ENCODE measurements at places on chromosomes 1 and 21.

- DNase-seq = peak; percentile 17
Observed at GRCh38 chr1:33147997-33148314, 33.9 kb downstream of the TRIM62 start.

DNA sequence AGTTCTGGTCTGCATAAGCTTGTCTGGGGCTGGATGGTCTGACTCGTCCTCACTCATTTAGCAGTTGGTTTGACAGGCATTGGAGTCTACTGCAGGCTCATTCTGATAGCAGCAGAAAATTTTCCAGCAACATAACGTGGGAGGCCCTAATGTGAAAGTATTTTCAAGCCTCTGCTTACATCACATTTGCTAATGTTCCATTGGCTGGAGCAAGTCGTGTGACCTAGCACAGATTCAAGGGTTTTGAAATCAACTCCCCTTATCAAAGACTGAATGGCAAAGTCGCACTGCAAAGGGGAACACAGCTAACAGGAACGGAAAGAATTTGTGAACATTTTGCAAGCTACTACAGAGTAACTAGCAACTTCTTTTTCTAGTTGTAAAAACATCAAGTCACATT, 2.3 kb upstream of the USH2A start:
- DNase-seq = no peak

DNA sequence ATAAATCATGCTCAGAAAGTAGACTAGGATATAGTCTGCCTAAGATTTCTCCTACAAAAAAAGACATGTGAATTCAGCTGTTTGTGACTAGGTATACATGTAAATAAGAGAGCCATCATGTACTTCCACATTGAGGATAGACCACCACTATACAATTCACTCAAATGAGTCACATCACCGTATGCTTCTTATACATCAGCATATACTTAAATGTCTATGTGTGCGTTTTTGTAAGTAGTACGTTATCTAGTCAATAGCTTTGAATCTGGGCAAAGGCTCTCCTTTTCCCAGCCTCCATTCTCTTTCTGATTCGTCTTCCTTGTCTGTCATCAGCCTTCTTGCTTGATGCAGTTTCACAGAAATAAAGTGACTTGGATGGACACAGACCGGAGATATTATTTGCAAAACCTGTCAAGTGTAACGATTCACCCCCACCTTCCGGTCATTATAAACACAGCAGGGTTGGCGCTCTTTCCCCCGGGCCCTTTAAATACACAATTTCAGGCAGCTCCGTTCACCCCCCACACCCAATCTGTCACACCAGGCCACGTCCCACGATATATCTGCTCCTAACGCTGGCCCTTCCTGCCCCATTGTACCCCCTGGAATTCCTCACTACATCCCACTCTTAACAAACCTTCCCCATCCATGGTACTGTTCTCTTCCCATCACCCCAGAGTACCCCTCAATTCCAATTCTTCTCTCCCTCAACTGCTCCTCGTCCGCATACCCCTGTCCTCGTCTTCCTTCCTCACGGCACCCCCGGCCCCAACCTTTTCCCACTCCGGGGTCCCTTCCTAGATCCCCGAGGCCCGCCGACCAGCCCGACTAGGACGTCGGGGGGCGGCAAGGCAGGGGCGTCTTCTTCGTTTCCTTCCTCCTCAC, 636 bp downstream of the VAMP4 start:
- peak; percentile 61 for DNase-seq

GRCh38 chr21:26019236-26019635, 151.3 kb downstream of the APP start:
- no peak for DNase-seq

- DNase-seq = no peak
Observed at GRCh38 chr1:196557797-196558196, 50.4 kb downstream of the KCNT2 start.

GRCh38 chr21:29245104-29245643, 53.5 kb upstream of the BACH1 start:
- no peak for DNase-seq

- DNase-seq = peak; percentile 48
Observed at GRCh38 chr1:186985889-186986491, 157.2 kb downstream of the PLA2G4A start.

GRCh38 chr1:76998582-76999223, 131.4 kb downstream of the ST6GALNAC5 start:
- DNase-seq = no peak

GRCh38 chr21:37592496-37592895, 225.9 kb downstream of the DYRK1A start:
- no peak for DNase-seq

GRCh38 chr1:23759277-23759676, 16.0 kb downstream of the ELOA start:
- DNase-seq = no peak
